B cell (primary cell): ENCODE measurements at places on chromosomes 5 and 9. TPM values are rescaled to one million over a fixed set of nuclear protein-coding genes. Genes with fewer than 3 reads are reported as not detected.

GRCh38 chr5:20469390-20469789, 481.4 kb upstream of the CDH18 start:
- H3K4me3 ChIP-seq: no peak overlapping the region
- no peak for DNase-seq
- no peaks in the 10 kb centered on the region for H3K36me3 ChIP-seq
- H3K27me3 ChIP-seq: no peaks in the 10 kb centered on the region
- no peak overlapping the region for H3K27ac ChIP-seq

DNA sequence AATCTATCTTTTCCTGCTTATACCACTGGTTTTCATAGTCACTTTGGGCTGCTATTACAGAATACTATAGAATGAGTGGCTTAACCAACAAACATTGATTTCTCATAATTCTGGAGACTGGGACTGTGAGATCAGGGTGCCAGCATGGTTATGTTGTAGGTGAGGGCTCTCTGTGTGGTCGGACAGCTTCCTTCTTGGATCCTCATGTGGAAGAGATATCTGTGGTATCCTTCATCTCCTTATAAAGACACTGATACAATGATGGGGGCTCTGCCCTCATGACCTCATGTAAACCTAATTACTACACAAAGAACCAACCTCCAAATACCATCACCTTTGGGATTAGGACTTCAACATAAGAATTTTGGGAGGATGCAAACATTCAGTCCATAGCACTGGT, 13.9 kb upstream of the PRLR start:
- H3K4me1 ChIP-seq: no peaks in the 10 kb centered on the region
- H3K27me3 ChIP-seq: peaks cover 2% of the 10 kb centered on the region
- H3K4me3 ChIP-seq: no peak overlapping the region
- no peak overlapping the region for H3K27ac ChIP-seq

GRCh38 chr9:82116556-82116955, 128.0 kb downstream of the SPATA31D1 start:
- H3K36me3 ChIP-seq: no peaks in the 10 kb centered on the region
- H3K27me3 ChIP-seq: no peaks in the 10 kb centered on the region
- H3K27ac ChIP-seq: no peak overlapping the region

DNA sequence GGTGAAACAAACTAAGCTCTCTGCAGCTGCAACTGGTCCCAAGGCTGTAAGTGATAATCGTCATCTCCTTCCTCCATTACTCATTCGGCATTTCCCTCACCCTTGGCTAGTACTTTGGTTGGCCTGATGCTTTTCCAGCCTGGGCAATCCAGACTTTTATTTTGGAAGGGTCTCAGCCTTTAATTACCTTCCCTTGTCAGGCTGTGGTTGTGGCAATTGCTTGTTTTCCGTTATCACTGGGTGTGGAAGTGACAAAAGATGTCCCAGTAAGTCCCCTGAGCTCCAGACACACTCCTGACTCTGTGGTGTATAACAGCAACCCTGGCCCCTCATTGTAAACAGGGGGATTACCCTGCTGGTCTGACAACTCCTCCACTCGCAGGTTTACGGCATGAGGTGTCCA, 6.3 kb upstream of the FAF2 start:
- DNase-seq: no peak
- H3K36me3 ChIP-seq: no peaks in the 10 kb centered on the region
- no peak overlapping the region for H3K4me3 ChIP-seq

GRCh38 chr5:72467461-72467860, 39.7 kb downstream of the ZNF366 start:
- no peaks in the 10 kb centered on the region for H3K36me3 ChIP-seq
- H3K4me1 ChIP-seq: peaks cover 9% of the 10 kb centered on the region
- H3K27me3 ChIP-seq: no peaks in the 10 kb centered on the region

DNA sequence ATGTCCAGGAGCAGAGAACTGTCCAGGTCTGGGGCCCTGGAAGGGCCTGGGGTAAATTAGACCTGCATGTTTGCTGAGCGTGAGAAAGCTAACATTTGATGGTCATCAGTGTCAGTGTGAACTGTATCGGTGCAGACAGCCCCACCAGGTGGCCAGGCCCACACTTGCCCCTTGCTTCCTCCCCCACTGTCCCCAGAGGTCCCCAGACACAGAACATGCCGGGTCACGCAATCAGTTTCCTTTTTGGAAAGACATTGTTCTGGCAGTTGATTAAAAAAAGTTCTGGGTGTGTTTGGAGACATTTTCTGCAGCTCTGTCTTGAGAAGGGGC, 1.5 kb downstream of the NKD2 start:
- H3K27ac ChIP-seq: no peak overlapping the region
- no peak overlapping the region for H3K4me3 ChIP-seq
- H3K36me3 ChIP-seq: no peaks in the 10 kb centered on the region
- DNase-seq: no peak

GRCh38 chr9:95446259-95446658, 70.5 kb downstream of the PTCH1 start:
- H3K36me3 ChIP-seq: no peaks in the 10 kb centered on the region
- H3K4me1 ChIP-seq: no peaks in the 10 kb centered on the region
- no peaks in the 10 kb centered on the region for H3K27me3 ChIP-seq
- H3K4me3 ChIP-seq: no peak overlapping the region
- H3K27ac ChIP-seq: no peak overlapping the region

Gene ZNG1F
- total RNA-seq: 16.7 and 16.8 TPM in 2 replicates

Gene DCTN3
- total RNA-seq: 48.2 and 55.3 TPM in 2 replicates
